Pulmonary artery endothelial cell (primary cell): ENCODE measurements at places on chromosomes 13 and 19.

DNA sequence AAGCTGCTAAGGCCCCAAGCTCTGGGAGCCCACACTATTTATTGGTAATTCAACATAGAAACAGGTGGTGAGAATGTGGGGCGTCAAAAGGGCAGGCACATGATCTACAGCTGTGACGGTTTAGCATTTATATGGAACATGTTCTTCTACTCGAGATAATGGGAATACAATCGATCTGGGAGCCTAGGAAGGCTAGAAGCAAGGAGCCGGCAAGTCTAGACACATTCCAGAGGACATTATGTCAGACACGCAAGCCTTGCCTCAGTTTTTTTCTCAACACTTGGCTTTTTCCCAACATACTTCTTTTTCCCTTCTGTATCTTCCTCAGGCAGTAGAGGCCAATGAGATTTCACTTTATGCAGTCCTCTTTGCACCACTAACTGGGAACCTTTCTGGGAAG lies 315.7 kb upstream of the SLITRK5 start:
- no peak for DNase-seq

- no peak for DNase-seq
These were observed 5.8 kb upstream of the FRY start for GRCh38 chr13:32025730-32026129.

- no peak for DNase-seq
These were observed at the start of gene HOMER3 for GRCh38 chr19:18940769-18941627. Gene HOMER3 (minus strand): TSS chr19:18941217. CDS start chr19:18938982, 2,235 bp downstream.

DNA sequence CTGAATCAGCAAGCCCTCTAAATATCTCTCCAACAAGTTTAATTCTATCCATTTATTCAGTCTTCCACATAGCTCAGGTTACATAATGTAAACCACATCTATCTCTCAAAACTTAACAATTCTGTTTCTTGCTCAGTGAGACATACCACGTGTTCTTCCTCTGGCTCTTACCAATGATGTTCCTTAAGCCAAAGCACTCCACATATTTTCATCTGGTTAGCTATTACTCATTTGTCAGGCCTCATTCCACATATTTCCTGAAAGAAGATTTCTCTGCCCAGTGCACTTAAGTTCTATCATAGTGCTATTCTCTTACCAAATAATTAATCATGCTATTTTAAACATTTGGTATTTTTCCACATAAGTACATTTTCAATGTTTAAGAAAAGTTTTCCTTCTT lies 403.3 kb upstream of the ATXN8OS start:
- DNase-seq, result no peak

- no peak for DNase-seq
These were observed 71.1 kb downstream of the UGGT2 start for GRCh38 chr13:95982144-95982543.

DNA sequence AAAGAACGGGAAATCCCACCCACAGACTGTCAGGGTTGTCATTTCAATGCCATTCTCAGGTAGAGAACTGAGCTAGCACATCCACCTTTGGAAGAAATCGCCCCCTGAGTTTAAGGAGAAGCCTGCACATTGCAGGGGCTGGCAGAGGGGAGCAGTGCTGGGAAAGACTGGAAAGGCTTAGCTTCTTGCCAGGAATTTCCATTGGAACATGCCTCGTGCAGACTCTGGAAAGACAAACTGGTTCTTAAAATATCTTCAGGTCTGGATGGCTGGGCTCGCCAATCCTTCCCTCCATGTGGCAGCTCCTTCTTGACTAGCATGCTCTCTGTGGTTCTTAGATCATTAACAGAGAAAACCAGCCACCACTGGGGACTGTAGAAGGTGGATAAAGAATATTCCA lies 414.1 kb downstream of the TSHZ3 start:
- no peak for DNase-seq

- DNase-seq, result no peak
These were observed 10.9 kb upstream of the CERS1 start for GRCh38 chr19:18906605-18907519.

DNA sequence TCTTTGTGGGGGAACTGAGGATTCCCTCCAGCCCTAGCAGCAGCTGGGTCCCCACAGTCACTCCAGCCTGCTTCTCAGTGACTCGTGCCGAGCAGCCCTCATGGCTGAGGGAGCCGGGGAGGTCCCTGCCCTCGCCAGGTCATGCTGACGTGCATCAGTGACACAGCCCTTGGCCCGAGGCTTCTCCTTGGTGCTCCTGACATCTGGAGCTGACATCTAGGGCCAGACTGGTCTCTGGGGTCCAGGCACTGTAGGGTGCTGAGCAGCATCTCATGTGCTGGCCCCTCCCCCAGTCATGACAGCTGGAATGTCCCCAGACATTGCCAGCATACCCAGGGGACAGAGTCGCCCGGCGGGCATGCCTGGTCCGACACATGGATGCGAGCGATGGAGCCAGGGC lies 14.4 kb downstream of the COMP start:
- DNase-seq, result no peak

DNA sequence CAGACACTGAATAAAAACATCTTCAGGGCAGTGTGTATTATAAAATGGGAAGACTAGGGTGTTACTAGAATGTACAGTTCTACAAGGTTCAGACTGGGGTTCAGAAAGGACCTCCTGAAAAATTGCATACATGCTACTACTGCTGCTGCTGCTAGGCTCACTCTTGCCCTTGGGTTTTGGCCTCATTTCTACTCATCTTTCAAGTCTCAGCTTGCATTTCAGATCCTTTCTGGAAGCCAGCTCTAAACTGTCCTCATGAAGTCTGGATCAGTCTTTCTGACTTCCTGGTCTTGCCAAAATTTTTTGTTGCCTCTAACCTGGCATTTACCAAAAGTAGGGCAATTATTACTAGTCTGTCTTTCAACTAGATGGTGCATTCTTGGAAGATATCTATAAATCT lies 393.3 kb downstream of the DIAPH3 start:
- no peak for DNase-seq

GRCh38 chr19:46514589-46515289 lies 19.1 kb upstream of the PNMA8B start:
- DNase-seq, result no peak

DNA sequence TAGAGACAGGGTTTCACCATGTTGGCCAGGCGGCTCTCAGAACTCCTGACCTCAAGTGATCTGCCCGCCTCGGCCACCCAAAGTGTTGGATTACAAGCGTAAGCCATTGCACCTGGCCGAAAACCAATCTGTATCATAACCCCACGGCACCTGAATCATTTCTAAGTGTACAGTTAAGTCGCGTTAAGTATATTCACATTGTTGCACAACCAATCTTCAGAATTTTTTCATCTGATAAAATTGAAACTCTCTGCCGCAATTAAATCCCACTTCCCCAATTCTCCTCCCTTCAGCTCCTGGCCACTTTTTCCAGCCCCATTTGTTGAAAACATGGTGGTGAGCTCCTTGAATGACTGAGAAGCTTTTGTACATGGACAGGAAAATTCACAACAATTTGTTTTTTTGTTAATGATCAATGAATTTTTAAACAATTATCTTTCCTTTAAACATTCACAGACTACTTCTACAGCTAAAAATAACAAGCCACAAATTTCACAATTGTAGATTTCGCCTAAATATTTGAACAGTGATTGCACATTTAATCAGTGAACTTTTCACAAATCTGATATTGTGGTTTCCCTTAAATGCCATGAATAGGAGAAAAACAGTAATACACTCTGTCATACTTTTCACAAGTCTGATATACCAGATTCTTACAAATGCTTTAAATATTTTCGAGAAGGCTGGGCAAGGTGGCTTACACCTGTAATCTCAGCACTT lies 13.8 kb downstream of the FGF21 start:
- DNase-seq, result no peak

- DNase-seq, result no peak
These were observed 37.0 kb upstream of the CCNA1 start for GRCh38 chr13:36395280-36395679.

GRCh38 chr13:80334597-80335260 lies 6.2 kb downstream of the SPRY2 start:
- DNase-seq, result no peak

DNA sequence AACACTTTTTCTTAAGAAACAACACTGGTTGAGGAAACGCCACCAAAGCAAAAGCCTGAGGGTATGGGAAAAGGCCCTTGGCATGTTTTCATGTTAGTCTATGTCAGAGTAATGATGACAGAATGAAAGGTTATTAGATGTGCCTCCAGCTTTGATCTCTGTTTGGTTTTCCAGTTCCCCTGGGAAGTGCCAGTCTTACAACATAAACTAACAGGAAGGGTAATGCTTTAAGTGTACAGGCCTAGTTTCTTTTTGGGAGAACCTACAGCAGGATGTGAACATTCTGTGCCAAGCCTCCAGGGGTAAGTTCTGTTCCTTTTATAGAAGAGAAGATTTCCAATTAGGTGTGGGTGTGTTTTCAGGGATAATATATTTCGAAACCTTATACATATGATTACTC lies 121.7 kb downstream of the FNDC3A start:
- no peak for DNase-seq

GRCh38 chr19:19039901-19040300 lies 6.5 kb downstream of the ARMC6 start:
- no peak for DNase-seq

DNA sequence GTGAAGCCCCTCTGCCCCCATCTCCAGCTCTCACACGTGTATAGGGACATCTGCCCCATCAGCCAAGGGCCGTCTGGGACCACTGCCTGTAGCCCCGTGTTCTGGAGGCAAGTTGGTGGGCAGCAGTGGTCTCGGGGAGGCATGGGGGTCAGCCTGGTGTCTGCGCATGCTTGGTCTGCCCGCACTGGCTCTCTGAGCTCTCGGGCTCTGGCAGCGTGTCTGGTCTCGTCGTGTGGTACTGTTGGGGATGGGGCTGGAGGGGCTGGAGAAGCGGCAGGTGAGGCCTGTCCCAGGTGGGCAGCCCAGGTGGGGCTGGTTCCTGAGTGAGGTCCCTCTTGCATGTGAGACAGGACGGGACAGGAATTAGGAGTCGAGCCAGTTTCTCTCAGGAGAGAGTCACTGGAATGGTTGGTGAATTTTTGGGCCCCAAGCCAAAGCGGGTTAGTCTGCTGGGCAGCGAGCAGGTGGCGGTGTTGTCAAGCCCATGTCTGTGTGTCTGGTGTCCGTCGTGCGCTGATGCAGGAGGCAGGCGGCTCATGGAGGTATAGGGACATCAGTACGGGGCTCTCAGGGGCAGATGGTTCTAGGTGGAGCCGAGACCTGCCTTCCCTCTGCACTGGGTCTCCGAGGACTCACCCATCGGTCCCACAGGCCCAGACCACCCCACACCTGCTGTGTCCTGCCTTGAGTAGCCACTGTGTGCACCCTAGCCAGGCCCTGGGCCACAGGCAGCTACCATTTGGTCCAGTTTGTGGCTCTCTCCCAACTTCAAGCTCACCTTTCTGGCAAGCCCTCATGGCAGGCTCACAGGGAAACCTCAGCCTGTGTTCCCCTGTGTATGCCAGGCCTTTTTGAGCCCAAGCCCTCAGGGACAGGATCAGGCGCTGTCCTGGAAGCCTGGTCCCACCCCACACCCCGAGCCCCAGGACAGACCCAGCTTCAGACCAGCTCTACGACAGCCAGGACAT lies 18.2 kb downstream of the COMP start:
- no peak for DNase-seq

GRCh38 chr13:98976941-98977340 lies 923 bp downstream of the DOCK9 start:
- no peak for DNase-seq

- DNase-seq, result no peak
These were observed 2.4 kb downstream of the ATP8B3 start for GRCh38 chr19:1809678-1810077.

GRCh38 chr13:23705583-23705982 lies 135.4 kb downstream of the TNFRSF19 start:
- no peak for DNase-seq

- no peak for DNase-seq
These were observed 467 bp upstream of the CLN5 start for GRCh38 chr13:76991432-76991795.

GRCh38 chr19:18046059-18046718 lies 38.2 kb downstream of the ARRDC2 start:
- DNase-seq, result no peak

- DNase-seq, result no peak
These were observed 9.2 kb upstream of the TNFSF14 start for GRCh38 chr19:6679139-6679538.

- no peak for DNase-seq
These were observed at the start of gene WIZ for GRCh38 chr19:15449620-15450527. Gene WIZ (minus strand): TSS chr19:15449956. CDS start chr19:15448307, 1,649 bp downstream.

GRCh38 chr19:30647891-30648720 lies 275.9 kb downstream of the ZNF536 start:
- no peak for DNase-seq

DNA sequence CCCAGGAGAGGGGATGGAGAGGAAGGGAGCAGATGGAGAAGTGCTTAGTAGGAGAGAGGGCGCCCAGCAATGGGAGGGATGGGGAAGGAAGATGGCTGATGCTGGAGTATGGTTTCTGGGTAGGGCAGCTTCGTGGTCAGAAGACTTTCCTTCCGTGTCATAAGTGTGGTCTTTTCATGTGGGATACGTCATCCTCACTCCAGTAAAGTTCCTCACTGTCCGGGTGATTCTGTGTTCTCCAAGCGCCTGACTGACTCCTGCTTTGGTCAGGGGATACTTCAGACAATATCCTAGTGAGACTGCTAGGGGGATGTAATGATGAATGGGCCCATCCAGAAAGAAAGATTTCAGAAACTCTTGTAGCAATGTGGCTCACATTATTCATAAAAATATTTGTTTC lies 3.9 kb upstream of the OR10H3 start:
- DNase-seq, result no peak

GRCh38 chr19:11324079-11324661 lies 15.3 kb downstream of the RAB3D start:
- no peak for DNase-seq

GRCh38 chr19:20167020-20167644 lies at the start of gene ZNF486:
Gene ZNF486 (plus strand): TSS chr19:20167214. CDS start chr19:20167331, 117 bp downstream.
- peak; percentile 77 for DNase-seq

- no peak for DNase-seq
These were observed 76.6 kb downstream of the SERP2 start for GRCh38 chr13:44449999-44450821.
